ENCODE measurements at places on chromosomes 12 and 14.

DNA sequence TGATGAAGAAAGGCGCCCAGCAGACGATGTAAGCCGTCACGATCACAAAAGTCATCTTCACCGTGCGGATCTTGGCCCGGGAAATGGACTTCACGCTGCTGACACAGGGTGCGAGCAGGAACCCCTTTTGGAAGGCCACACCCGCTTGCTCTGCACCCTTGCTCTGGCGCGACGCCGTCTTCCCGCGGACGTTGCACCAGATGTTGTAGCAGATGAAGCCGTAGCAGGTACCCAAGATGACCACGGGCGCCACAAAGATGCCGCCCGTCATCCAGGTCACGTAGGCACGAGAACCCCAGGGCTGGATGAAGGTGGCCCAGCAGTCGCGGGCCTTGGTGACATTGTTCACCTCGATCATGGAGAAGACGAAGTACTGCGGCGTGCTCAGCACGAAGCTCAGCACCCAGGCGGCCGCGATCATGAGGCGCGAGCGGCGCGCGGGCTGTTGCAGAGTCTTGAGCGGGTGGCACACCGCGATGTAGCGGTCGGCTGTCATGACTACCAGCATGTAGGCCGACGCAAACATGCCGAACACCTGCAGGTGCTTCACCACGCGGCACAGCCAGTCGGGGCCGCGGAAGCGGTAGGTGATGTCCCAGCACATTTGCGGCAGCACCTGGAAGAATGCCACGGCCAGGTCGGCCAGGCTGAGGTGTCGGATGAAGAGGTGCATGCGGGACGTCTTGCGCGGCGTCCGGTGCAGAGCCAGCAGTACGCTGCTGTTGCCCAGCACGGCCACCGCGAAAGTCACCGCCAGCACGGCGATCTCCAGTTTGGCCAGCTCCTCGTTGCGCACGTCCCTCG is 890 bp downstream of the AVPR1A start:
- DNase-seq = no peak

DNA sequence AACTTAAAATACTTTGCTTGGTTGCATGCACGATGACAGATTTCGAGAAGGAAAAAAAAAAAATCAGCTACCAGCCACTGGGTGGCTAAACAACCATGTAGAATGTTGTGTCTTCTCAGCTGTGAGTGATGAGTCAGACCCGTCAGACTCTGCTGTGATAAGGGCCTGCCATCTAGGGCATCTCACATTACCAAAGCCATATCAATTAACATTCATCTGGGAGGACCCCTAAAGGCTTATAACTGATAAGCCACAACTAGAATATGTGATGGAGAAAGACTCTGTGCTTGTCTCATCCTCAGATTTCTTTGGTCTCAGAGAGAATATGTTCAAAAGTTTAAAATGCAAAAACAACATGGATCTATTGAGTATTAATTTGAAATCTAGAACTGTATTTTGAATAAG is 111.5 kb downstream of the PAX9 start:
- DNase-seq = peak; percentile 79

GRCh38 chr12:108910336-108910735 is 30.4 kb downstream of the DAO start:
- no peak for DNase-seq

DNA sequence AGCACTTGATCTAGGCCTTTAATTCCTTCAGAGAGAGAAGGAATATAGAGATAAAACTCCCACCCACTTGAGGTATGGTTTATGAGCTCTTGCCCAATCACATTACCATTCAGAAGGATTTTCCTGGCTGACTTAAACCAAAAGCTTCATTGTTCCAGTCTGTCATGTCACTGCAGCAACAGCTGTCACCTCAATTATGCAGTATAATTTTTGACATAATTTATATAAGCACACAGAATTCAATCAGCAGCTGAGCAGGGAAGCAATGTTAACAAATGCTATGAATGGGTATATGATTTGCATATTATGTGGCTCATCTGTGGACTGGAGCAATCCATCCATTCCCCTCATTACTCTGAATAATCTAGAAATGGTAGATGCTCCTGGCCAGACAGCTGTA is 40.3 kb downstream of the CBX5 start:
- no peak for DNase-seq

GRCh38 chr14:105154476-105154871 is 14.1 kb downstream of the JAG2 start:
- DNase-seq = no peak

GRCh38 chr12:13945641-13946040 is 35.8 kb downstream of the GRIN2B start:
- peak; percentile 69 for DNase-seq

DNA sequence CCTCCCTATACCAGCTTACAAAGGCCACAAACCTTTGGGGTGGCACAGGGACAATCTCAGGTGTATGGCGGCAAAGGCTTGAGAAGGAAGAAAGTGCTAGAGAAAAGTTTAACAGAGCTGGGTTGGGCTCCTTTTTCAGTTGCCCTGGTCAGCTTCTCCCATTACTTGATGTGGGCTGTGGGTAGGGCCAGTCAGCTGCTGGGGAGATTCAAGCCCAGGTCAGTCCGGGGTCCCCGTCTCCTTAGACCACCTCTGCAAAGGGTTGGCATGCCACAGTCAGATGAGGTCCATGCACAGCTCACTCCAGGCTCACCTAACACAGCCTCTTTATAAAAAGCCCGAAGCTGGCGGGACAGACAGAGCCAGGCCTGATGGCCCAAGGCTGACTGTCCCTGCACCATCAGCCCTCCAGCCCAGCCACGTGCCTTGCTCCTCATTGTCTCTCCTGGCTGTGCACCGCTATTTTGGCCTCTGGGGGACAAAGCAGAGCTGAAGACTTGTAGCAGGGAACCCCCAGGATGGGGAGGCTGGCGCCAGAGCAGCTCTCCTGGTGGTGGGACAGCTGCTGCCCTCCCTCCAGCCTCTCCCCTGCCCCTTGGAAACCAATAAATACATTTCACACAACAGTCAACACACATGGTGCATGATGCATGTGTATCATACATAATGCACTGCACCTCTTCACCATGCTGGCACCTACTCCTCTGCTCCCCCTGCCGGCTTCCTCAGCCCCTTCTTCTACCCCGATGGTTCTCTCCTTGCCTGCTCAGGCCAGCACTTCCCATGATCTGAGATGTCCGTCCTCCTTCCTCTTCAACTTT is 61.7 kb upstream of the DDX11 start:
- DNase-seq = no peak

GRCh38 chr14:25150934-25151790 is 101.2 kb upstream of the STXBP6 start:
- peak; percentile 69 for DNase-seq

DNA sequence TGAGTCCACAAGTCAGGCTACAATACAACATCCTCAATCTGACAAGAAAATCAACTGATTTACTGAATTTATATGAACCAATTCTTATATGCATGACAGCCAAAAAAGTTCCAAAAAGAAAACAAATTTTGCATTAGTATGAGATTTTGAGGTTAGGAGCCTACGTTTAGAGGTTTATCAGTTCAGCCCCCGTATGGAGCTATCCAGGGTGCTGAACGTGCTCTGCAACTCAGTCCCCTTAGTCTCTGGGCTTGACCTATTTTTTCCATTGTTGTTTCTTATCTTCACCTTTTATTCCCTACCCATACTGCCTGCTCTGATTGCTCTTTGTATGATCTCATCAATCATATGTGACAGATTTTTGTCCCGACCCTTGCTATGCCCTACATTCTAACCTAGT is 693.0 kb downstream of the NRXN3 start:
- DNase-seq = peak; percentile 7

GRCh38 chr12:102107970-102108369 is 11.9 kb downstream of the NUP37 start:
- no peak for DNase-seq

GRCh38 chr14:99077076-99077843 is 194.7 kb downstream of the BCL11B start:
- no peak for DNase-seq

- DNase-seq = peak; percentile 17
Measured at GRCh38 chr12:122392411-122392810, 30.1 kb downstream of the CLIP1 start.

DNA sequence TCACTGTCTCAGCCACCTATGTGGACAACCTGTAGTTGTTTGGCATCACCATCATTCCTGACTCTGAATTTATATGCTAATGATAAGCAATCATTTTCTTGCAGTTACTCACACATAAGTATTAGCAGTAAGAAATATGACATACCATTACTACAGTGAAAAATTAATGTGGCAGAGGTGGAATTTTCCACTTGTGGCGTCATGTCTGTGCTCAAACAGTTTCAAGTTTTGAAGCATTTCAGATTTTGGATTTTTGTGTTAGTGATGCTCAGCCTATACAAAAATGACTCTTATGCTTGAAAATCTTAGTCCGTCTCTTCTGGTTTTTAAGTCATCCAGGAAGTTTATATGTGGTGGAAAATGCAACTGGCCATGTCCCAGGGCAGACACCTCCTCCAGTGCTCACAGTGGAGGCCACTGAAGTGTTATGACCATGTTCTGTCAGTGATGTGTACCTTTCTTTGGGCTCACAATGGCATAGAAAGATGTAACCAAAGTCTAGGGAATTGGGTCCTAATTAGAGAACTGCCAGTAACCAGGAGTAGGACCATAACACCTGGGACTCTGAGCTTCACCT is 220.6 kb downstream of the SYT1 start:
- no peak for DNase-seq

GRCh38 chr14:54638135-54638446 is 71.2 kb downstream of the SAMD4A start:
- DNase-seq = no peak

GRCh38 chr12:39638840-39639239 is 19.2 kb upstream of the ABCD2 start:
- no peak for DNase-seq

DNA sequence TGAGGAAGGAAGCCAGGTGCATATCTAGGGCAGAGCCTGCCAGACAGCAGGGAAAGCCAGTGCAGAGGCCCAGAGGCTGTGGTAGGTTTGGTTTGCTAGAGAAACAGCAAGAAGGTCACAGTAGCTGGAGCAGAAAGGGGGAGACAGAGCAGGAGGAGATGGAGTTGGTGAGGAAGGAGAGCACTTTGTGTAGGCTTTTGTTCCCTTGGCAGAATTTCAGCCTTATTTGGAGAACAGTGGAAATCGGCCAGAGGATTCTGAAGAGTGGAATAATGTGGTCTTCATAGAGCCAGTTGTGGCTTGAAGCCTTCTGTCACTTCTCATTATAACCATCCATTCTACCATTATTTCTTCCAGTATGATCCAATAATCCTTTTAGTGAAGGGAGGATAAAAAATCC is 212.9 kb upstream of the FAR2 start:
- DNase-seq = no peak
